ENCODE measurements at places on chromosomes 2 and 18.
A peak's percentile ranks its signal among the peaks of the same experiment; 100 is the strongest.

GRCh38 chr2:43958397-43959275 lies 37.2 kb downstream of the LRPPRC start:
- no peak for DNase-seq

DNA sequence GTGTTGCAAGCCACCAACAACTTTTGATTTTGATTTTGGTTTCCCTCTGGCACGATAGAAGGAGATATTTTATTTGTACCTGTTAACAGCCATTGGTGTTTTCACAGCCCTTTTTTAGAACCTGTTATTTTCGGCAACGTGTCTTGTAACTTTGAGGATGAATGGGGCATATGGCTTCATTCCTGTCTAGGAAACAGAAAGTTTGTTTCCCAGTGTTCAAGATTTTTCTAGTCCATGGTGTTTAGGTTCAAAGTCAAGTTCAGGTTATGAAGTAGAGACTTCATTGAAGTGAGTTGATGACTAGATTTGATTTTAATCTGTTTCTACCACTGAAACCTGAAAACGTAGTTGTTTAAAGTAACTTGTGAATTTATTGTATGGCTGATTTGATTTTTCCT lies 343 bp downstream of the RASGRP3 start:
- DNase-seq = no peak

DNA sequence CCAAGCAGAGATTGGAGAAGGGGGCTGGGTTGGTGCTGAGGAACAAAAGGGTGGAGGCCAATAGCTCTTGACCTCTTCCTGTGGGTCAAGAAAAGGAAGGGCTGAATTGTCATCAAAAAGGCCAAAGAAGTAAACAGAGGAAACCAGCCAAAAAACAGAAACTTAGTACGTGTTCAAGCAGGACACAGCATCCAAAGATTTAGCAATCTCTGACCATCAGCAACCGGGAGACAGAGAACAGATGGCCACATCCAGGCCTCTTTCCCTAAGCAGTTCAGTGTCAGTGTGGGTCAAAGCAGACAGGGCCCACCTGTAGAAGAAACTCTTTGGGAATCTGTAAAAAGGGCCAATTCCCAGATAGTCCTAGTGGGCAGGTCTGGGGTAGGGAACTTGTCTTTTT lies 2.9 kb downstream of the DNPEP start:
- DNase-seq = no peak

DNA sequence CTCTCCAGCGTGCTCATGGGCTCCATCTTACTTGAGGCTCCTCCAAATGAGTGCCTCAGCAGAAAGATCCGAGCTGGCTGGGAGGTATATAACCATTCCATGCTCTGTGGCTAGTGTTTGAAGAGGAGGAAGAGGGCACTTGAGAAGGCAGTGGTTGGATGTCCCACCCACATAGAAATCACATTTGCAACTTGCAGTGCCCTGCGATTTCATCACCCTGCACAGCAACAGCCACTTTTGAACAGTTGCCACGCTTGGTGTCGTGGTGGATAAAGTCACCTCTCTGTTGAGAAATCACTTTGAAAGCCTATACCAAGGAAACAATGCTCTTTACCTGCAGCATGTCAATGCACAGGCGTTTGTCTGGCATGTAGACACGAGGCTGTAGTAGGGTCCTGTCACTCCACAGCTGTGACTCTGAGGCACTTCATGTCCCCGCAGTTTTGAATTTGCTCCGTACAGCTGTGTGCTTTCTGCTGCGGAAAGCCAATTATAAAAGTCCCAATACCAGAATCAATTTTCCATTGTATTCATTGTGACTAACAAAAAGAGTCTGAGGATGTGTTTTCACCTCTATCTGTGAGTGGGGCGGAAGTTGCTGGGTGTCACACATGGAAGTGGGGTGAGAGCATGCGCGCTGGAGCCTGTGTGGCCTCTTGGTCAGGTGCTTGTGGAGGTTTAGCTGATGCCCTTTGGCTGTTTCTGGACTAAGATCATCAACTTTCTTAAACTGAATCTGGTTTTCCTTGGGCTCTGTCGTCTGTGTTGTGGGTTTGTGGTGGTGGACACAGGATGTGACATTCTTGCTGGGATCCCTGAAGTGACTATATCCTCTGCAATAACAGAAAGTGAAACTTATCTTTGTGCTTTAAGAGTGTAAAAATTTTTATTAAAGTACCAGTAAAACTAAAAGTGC lies 2.8 kb downstream of the CNDP2 start:
- no peak for DNase-seq

GRCh38 chr18:74528478-74528877 lies 5.8 kb upstream of the CNDP1 start:
- no peak for DNase-seq

- no peak for DNase-seq
Measured at GRCh38 chr2:32741575-32741974, 113.7 kb downstream of the TTC27 start.

DNA sequence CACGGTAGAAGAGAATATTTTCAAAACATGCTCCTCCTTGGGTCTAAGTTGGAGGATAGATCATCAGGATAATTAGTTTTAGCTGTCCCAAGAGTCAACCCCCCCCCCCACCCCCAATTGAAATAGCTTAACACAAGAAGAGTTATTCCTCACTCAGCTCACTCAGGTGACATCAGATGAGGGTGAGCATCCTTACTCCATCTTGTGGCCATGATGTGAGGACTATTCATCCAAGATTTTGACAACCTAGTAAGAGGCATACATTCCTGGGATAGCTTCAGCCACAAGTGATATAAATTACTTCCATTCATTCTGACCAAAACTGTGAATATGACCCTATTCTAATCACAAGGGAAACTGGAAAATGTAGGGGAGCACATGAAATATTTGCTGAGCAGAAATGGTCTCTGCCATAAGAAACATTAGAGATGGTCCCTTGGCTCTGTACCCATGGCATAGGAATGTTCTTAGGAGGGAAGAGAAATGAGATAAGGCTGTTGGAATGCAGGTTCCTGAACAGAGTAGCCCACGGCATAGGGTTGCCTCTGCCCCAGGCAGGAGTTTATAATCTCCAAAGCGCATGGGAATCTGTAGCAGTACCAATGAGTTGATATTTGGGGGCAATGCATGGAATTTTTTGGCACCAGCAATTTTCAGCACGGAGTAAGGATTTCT lies 257.2 kb downstream of the CYRIA start:
- DNase-seq = no peak

DNA sequence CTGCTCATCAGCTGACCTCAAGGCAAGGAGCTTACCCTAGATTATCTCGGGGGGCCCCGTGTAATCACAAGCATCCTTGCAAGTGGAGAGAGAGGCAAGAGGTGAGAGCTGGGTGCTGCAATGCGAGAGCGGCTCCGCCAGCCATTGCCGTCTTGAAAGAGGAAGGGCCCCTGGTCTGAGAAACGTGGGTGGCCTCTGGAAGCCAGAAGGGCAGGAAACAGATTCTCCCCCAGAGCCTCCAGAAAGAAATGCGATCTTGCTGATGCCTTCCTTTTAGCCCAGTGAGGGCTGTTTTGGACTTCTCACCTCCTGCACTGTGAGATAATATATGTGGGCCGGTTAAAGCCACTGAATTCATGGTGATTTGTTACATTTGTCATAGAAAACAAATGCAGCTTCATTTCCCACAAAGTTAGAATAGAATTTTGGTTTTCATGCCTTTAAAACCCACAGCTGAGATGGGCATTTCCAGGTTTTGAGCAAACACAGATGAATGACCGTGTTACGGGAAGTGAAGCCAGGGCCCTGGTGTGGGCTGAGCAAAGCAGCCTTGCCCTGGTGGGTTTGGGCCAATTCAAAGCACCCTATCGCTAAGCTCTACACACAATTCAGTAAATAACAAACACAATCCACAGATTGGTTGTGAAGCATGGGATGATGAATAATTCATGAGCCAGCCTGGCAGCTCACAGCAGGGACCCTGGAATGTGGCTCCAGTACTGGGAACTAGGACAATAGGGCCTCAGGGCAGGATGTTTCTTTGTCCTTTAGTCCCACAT lies 319.9 kb upstream of the HS6ST1 start:
- DNase-seq = peak; percentile 11

DNA sequence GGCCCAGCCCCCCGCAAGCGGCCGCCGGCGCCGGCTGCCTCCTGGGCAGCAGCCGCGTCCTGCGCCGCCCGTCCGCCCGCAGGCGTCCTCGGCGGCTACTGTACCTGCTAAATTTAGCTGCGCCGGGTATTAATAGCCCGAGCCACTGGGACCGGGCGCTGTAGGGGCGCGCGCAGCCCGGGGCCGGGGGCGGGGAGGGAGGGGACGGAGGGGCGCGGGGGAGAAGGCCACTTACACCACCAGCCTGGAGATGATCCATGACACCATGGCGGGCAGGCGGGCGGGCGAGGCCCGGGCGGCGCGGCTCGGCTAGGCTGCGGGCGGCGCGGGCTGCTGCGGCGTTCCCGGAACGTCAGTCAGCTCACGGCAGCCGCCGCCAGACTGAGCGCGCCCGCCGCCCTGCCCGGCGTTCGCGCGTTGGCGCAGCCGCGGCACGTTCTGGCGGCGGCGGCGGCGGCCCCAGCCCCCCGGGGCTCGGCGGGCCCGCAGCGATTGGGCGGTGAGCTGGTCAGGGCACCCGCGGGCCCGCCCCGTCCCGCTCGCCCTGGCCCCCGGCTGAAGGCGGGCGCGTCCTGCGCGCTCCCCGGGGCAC lies at the start of gene REEP1:
REEP1 (minus strand) TSS at position 383 of the 592 bp plus-strand sequence; CDS start at position 267, 116 bp downstream.
- no peak for DNase-seq

GRCh38 chr2:16186661-16187481 lies 246.5 kb downstream of the MYCN start:
- no peak for DNase-seq
